ENCODE measurements at places on chromosomes 7 and 10.
A peak's percentile ranks its signal among the peaks of the same experiment; 100 is the strongest.

DNA sequence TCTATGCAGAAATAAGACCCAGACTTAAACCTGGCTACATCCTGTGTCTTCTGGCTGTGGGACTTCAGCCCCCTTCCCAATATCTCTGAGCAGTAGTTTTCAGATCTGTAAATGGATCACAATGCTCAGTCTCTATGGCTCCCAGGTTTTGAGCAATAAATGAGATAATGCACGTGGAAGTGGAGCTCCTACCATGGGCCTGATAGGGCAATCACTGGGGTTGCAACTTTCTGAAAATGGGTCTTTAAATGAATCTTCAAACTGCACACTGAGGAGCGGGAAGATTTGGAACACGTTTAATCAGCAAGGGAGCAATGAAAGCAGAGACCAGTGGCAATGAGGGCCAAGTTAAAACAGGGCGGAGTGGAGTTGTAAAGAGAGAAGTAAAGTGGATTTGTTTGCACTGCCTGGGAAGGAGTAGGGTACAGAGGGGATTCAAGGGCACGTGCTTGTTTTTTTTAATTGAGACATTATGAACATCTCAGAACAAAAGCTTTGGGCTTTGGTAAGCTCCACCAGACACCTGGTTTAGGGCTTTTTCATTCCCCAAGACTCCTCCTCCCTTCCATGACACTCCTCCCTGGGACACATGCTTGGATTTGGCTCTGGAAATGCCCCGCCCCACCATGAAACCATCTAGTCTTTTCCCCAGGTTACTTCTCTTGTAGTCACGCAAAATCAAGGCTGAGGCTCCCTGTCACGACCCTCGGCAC lies 42.7 kb downstream of the PAPSS2 start:
- DNase-seq: no peak

DNA sequence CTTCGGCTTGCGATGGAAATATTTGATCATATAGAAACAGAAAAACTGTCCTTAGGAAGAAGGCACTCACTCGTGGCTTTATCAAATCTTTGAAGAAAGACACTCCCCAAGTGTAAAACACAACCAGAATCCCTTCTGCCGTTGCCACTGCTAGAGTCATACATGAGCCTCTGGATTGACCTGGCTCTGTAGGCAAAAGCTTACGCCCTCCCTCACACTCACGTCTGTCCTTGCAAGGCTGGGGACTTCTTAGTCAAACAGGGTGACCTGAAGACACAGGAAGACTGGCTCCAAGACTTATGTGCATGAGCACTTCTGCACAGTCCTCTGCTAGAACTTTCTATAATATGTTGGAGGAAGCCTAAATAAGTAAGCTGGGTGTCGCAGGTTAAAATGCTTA lies 135.4 kb upstream of the MDFIC start:
- DNase-seq: no peak

DNA sequence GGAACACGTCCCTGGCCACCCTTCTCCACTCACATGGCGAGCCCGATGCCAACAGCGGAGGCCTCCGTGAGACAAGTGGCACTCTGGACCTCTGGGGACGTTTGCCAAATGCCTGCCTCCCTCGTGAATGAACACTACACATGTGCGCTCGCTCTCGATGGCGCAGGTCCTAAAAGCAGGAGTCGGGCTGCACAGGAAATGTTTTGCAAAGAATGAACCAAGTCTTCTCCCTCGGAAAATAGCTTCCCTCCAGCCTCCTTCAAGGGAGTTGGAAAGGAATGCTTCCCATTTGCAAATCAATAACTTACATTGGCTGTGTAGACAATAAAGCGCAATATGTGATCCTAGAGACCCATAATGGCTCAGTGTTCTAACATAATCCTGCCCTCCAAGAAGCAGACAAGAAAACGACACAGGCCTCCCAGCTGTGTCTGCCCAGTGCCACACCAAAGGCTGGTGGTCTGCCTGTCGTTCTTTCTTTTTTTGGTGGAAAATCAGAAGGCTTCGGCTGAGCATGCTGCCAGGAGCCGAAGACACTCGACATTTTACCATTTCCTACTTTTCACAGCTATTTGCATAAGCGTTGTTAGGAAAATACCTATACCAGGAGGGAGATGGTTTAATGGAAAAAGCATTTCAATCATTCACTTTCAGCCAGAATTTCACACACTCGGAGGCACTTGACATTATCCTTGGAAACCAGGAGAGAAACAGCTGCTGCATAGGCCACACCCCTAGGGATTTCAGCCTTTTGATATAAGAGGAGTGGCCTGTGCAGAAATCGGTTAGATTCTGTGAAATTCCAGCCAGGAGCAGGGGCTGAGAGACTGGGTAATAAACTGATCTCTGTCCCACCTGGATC lies 38.4 kb downstream of the ATXN7L1 start:
- peak; percentile 85 for DNase-seq

- no peak for DNase-seq
These were observed 4.3 kb downstream of the DDC start for GRCh38 chr7:50560865-50561351.

GRCh38 chr7:157516911-157517781 lies 180.3 kb downstream of the DNAJB6 start:
- no peak for DNase-seq

DNA sequence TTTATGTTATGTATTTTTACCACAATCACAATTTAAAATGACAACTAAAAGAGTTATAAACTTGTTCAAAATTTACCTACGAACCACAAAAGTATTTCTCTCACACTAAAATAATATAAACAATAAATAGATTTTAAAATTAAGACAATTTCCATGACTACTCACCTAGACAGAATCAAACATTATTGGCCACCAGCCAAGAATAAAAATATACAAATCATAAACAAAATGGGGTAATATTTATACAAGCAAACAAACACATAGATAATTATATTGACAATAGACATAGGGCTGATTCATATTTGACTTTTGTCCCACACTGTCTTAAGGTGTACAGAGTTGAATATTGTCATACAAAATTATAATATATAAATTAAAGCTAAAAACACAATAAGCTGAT lies 119.6 kb upstream of the ZNF92 start:
- no peak for DNase-seq

DNA sequence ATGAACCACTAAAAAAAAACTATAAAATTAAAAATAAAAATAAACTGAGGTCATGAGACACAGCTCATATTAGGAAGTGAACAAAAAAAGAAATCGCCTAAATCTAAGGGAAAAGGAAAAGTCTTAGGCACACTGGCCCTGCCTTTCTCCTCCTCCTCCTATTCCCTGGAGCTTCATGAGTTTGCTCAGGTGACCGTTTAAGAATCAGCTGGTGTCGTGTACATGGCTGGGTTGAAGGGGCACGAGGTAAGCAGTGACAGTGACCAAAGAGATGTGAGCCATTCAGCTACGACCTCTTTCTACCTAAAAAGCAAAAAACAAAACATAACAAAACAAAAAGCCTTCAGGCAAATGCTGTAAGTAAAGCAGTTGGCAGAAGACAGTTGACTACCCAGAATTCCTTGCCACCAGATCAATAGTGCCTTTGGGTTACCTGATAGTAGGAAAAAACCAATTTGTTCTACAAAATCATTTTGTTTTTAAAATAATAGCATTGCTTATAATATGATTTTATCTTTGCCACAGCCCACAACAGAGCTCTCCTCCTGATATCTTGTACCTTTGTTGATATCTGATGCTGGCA lies 135.4 kb downstream of the DOCK4 start:
- DNase-seq: no peak

DNA sequence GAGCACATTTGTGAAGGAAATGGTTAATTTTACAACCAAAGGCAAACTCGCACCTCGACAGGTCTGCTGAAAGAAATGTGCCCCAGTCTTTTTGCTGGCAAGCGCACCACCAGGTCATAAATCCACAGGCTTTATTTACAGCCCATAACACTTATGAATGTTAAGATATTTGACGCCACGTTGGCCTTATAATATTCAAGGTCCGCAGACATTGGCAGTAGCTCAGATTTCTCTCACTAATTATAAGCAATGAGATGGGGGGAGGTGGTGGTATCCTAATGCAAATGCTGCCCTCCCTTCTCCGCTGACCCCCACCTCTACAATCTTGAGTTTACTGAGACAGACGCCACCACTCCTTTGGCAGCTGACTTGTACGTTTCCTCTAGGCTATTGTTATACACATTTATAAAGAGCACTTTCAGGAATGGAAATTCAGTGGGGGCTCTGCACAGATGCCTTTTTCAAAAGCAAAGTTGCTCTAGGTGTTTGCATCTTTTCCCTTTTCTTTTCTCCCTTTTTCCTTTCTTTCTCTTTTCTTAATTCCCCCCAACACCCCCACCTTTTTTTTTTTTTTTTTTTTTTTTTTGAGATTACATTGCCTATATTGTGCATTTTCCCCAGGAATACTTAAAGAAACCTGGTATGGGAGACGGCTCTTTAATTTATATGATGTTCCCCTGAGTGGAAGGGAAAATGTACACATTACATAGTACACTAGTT lies 6.7 kb downstream of the TCF7L2 start:
- DNase-seq: no peak

GRCh38 chr7:150737265-150738055 lies at the start of gene GIMAP5:
Gene GIMAP5 (plus strand): TSS chr7:150737418. CDS start chr7:150740885, 3,467 bp downstream.
- DNase-seq: no peak

GRCh38 chr7:128148676-128149075 lies 92.4 kb upstream of the LEP start:
- DNase-seq: no peak

DNA sequence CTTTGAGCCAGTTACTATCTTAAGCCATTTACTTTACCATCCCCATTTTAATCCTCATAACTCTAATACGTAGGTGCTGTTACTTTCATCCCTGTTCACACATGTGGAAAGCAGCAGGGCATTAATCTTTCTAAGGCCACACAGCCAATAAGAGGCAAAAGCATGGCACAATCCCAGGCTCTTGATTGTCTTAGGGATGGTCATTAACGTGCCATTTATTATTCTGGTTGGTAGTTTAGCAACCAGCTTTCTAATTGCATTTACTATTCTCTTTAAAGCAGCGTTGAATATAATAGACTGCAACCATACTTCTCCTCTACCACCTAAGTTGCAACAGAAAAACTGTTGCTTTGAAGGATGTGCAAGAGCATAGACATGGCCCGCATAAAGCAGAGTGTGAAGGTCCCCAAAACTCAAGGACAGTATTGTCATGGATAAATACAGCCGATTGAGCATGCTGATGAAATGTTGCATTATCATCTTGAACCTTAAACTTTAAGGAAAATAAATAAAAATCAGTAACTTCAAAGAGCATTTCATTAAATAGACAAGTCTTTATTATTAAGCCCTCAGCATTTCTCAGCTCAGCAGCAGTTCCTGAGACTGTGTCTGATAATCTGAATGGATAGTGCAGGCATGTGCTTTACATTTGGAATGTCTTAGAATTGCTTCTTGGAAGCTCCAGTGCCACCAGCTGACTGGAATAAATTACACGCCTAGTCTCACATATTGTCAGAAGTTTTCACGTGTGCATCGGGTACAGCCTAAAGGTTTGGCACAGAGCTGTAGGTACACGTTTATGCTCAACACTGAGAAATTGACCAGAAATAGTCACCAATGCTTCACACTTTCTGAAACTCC lies 467.1 kb downstream of the SDK1 start:
- peak; percentile 71 for DNase-seq

DNA sequence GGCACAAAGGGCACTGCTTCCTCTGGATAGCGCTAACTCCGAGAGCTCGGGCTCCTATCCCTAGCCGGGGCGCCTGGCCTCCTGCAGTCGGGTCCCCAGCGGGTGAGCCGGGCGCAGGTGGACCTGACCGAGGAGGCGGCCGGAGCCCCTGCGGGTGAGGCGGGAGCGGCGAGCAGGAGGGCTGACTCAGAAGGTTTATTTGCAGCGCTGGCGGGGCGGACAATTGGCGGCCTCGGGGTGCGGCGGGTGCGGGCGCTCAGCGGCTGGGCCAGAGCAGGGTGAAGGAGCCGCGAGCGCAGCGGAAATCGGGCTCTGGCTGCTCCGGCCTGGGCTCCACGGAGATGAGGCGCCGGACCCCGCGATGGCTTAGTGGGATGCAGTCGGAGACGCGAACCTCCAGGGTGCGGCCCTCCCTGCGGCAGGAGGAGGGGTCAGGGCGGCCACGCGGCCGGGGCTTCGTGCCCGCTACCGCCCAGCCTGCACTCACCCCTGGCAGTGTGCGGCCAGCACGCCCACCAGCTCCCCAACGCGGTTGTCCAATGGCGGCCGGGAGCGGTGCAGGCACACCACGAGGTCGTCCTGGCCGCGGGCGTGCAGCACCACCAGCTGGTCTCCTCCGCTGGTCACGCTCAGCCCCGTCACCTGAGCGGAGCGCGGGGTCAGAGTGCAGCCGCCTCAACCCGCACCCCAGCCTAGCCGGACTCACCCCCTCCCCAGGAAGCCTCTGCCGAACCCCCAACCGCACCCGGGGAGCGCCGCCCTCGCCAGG lies 16.1 kb downstream of the MYO1G start:
- DNase-seq: peak; percentile 72

GRCh38 chr7:34357068-34357467 lies 300.9 kb upstream of the NPSR1 start:
- DNase-seq: no peak

GRCh38 chr10:28566458-28567015 lies 33.6 kb downstream of the WAC start:
- DNase-seq: no peak

- no peak for DNase-seq
These were observed 5.7 kb downstream of the PANK1 start for GRCh38 chr10:89639326-89639725.

All from brain (organoid and tissue), 16 donors.